OCI-M1 (cell line): ENCODE measurements at places on chromosomes 3 and 15.
A peak's percentile ranks its signal among the peaks of the same experiment; 100 is the strongest.

GRCh38 chr3:51819709-51820406, 40.8 kb upstream of the IQCF6 start:
- DNase-seq, result peak; percentile 4

GRCh38 chr3:181692311-181693145, 19.2 kb upstream of the SOX2 start:
- no peak for DNase-seq

GRCh38 chr3:146507331-146508120, 36.9 kb downstream of the PLSCR1 start:
- DNase-seq, result peak; percentile 73

DNA sequence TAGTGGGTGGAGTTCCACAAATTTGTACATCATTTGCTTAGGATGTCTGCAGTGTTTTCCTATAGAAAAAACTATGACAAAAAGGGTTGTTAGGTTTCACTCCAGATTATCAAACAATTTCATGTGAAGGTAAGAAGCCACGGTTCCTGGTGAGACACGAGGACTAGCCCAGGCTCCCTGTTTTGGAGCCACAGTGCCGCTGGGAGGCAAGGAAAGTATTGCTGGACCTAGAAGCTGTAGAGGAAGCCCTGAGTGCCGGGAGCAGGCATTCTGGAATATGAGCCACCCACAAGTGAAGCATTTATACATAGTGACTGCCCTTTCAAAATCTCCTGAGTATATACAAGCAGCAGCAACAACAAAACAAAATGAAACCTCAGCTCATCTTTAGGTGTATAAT, 142.0 kb downstream of the GABRB3 start:
- no peak for DNase-seq

GRCh38 chr15:87728998-87729397, 527.5 kb downstream of the NTRK3 start:
- DNase-seq, result no peak

GRCh38 chr15:36356978-36357601, 222.3 kb upstream of the CDIN1 start:
- no peak for DNase-seq

DNA sequence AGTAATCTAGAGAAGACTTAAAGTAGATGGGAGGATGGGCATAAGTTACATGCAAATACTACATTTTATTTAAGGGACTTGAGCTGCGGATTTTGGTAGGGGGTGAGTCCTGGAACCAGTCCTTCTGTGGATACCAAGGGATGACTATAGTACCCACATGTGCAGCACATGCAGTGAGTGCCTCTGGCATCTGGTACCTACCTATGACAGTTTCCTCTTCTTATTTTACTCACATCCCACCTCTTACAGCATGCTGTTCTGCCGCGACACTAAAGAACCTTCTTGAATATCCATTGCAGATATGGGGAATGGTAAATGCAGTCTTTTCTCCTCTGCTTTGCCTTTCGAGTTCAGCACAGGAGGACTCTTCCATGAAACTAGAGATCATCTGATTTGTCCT, 1.7 kb downstream of the TSEN2 start:
- DNase-seq, result no peak

DNA sequence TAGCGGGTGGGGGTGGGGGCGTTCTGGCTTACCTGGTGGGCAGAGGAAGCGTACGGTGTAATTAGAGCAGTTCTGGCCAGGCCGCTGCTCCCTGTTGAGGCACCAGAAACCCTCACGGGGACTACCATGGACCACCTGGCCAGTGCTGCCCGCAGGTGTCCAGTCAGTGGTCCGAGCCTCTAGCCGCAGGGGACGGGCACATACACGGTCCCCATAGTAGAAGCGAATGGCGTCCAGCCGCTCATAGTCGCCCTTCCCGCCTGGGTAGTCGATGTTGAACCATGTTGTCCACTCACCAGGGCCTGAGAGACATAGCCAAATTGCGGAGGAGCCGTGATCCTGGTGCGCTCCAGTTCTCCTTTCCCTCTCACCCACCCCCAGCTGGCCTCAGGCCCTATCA, 4.5 kb downstream of the CILP start:
- no peak for DNase-seq

DNA sequence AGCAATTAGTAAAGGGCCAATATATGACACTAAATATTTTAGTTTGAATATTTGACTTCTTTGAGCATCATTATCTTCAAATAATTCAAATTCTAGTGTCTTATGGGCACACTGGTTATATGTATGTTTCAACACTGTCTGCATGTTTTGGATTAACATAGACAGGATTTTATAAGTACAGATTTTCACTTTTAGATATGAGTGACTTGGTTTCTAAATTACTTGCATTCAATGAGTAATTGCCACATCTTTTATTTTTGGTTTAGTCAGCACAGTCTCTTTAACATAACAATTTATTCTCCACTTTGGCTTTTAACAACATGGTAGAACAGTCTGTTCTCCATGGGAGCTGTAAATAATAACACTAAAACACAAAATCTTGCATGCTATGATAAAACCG, 674.8 kb downstream of the TBL1XR1 start:
- DNase-seq, result no peak

- DNase-seq, result no peak
Observed at GRCh38 chr3:126338790-126339288, 18.4 kb downstream of the KLF15 start.

GRCh38 chr3:58884453-58884852, 165.4 kb downstream of the CFAP20DC start:
- DNase-seq, result peak; percentile 39

- peak; percentile 95 for DNase-seq
Observed at GRCh38 chr15:74842581-74843444, at the start of gene ULK3. TSS of gene ULK3 (minus strand) at chr15:74843156. CDS start at chr15:74843105, 51 bp downstream.

DNA sequence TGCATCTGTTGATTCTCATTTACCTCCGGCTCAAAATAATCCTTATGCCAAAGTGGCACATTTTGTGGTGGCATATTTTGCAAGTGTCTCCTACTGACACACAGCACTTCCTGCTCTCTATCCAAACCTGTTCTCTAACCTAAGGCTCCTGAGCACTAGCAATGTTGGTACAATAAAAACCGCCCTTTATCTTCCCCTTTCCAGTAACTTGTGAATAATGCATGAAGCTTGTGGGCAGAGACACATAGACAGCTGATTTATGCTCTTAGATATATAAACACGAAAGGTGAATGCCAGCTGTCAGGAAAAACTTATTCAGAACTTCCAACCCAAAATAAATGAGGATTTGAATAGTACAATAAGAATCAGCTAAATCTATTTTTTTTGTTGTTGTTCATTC, 34.6 kb upstream of the ARPIN start:
- DNase-seq, result peak; percentile 16

- no peak for DNase-seq
Observed at GRCh38 chr3:171086914-171087313, 60.4 kb upstream of the SLC2A2 start.

DNA sequence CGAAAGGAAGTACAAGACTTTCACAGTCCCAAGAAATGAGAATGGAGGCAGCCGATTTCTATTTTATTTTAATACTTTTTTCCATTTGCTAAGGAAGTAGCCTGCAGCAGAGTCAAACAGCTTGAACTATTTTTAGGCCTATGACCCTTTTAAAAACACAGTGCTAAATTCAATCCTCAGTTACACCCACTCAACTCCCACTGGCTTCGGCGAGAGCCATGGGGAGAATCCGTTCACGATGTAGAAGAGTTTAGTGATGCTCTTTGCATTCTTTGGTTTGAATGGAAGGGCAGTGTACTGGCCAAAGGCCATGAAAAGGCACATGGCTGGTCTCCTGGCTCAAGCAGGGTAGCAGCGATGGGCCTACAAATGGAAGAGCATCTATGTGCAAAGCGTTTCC, 343.5 kb downstream of the FOXP1 start:
- no peak for DNase-seq

GRCh38 chr3:49901366-49902339, 2.0 kb downstream of the MST1R start:
- DNase-seq, result no peak

DNA sequence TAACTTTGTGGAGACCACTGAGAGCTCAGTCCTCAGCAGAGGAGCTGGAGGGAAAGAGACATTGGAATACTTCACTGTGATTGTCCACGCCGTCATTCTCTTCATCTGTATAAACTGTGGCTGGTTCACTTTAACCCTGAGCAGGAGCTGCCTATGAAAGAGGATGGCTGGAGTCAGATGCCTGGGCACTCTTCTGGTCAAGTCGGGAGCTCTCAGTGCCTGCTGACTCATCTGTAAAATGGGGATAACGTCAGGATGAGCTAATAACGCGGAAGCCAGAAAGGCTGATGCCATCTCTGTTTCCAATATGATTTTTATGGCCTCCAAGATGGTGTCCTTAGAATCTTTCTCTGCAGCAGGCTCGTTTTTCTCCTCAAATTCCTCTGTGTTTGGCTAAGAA, 51.6 kb upstream of the MRPS22 start:
- no peak for DNase-seq

DNA sequence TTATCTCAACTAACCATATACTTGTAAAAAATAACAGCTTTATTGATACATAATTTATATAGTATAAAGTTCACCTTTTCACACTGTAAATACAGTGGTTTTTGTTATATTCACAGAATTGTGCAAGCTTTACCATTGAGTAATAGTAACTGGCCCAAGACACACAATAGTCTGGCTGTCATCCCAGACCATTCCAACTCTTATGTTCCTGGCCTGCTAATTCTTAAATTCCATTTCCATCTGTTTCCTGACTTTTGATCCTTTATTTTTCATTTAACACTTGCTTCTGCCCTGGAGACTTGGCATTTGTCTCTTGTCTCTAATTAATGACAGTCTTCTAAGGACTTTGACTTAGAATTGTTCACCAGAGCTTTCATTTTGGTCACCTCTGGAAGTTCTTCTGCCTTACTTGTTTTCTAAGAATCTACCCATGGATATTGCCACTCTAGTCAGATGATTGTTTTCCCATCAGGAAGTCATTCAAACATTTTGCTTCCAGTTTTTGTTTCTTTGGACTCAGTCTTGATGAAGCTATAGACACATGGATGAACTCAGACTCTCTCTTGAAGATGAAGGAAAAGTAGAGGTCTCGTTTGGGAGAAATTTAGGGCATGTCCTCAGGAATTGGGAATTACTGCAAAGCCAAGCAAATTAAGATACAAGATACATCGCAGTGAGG, 27.2 kb upstream of the PLSCR4 start:
- DNase-seq, result no peak

GRCh38 chr3:134423153-134423552, 48.9 kb upstream of the AMOTL2 start:
- no peak for DNase-seq

DNA sequence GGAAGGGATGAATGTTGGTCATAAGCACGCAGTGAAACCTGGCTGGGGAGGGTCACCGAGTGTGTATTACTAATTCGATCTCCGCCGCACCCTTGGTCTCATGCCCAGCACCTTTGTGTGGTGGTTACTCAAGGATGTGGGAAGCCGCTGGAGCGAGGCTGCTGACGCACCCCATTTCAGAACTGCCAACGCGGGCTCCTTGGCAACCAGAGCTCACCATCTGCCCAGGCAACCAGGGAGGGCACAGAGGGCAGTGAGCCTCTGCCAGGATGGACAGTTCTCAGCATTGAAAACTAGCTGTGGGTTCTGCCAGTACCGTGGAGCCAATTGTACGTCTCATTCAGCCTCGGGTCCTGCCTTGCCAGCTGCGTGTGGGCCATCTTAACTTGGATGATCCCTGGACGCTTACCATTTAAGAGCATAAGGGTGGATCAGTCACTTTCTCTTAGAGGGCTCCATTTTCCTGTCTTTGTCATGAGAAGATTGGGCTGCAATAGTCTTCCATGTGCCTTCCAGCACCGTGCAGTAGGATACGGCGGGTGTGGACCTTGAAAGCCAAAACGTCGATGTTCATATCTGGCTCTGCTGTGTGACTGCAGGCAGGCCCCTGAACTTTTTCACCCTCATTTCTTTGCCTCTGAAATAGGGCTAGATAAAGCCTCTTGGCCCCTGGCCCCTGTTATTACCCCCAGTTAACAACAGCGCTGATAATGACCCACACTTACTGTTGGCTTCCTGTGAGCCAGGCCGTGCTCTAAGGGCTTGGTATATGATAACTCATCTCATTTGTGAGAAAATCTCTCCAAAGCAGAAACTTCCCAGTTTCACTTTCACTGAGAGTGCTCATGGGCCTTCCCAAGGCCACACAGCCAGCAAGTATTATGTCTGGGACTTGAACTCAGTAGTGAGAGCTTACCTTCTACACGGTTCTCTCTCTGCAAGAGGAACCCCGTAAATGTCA, 238.8 kb downstream of the OPA1 start:
- DNase-seq, result peak; percentile 70

DNA sequence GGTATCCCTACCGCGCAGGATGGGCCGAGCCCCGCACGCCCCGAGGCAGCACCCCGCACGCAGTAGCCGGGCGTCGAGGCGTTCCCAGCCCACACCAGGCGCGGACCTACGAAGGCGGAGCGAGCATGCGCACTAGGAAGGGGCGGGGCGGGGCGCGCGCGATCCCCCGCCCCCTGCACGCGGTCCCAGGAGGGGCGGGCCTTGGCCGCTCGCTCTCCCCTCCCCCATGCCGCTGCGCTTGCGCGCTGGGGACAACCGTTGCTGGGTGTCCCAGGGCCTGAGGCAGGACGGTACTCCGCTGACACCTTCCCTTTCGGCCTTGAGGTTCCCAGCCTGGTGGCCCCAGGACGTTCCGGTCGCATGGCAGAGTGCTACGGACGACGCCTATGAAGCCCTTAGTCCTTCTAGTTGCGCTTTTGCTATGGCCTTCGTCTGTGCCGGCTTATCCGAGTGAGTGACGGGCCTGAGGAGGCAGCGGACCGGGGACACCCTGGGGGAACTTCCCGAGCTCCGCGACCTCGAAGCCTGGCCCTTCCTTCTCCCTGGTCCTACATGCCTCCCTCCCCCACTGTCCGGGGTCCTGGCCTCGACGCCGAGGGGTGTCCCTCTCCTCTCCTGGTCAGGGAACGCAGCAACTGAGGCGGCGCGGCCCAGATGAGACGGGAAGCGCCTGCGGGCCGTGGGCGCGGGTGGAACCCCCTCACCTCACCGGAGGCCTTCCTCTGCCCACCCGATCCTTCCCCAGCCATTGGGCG, at the start of gene SPESP1:
Gene SPESP1, plus strand, starts transcription at position 258 of the 755 bp plus-strand sequence. Its CDS starts 129 bp downstream, at position 387.
- peak; percentile 97 for DNase-seq

DNA sequence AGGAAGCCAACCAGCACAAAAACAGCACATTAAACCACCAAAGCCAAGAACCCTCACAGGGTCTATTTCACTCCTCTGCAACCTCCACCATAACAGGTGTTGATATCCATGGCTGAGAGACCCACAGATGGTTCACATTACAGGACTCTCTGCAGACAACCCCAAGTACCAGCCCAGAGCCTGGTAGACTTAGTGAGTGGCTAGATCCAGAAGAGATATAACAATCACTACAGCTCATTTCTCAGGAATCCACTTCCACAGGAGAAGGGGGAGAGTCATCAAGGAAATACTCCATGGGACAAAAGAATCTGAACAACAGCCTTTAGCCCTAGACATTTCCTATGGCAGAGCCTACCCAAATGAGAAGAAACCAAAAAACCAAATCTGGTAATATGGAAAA, 168.1 kb upstream of the CD96 start:
- no peak for DNase-seq

GRCh38 chr3:173553635-173554280, 156.2 kb downstream of the NLGN1 start:
- DNase-seq, result peak; percentile 42

- DNase-seq, result peak; percentile 95
Observed at GRCh38 chr3:46508850-46509591, 11.2 kb downstream of the RTP3 start.

- no peak for DNase-seq
Observed at GRCh38 chr15:41804916-41805666, 22.8 kb upstream of the JMJD7 start.

- no peak for DNase-seq
Observed at GRCh38 chr15:36265422-36265821, 314.0 kb upstream of the CDIN1 start.
